ENCODE measurements at places on chromosomes 5 and 9.

GRCh38 chr5:109450129-109450877 lies 40.5 kb upstream of the PJA2 start:
- no peak for DNase-seq

GRCh38 chr5:107519900-107520354 lies 150.8 kb downstream of the EFNA5 start:
- peak; percentile 60 for DNase-seq

DNA sequence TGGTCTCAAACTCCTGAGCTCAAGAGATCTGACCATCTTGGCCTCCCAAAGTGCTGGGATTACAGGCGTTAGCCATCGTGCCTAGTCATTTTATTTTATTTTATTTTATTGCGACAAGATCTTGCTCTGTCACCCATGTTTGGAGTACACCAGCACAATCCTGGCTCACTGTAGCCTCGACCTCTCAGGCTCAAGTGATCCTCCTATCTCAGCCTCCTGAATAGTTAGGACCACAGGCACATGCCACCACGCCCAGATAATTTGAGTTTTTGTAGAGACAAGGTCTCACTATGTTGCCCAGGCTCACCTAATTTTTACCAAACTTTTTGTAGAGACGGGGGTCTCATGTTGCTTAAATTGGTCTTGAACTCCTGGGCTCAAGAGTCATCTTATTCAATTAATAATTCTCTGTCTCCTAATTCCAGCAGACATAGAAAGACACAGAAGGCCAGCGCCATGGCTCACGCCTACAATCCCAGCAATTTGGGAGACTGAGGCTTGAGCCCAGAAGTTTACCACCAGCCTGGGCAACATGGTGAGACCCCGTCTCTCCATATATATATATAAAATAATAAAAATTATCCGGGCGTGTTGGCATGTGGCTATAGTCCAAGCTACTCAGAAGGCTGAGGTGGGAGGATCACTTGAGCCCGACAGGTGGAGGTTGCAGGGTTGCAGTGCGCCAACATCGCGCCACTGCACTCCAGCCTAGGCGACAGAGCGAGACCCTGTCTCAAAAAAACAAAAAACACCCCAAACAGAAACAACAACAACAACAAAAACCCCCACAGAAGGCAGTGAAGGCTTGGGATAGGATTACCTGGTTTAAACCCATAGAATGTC lies 1.0 kb upstream of the UBAP1 start:
- DNase-seq, result no peak

GRCh38 chr5:106171132-106171531 lies 1499.6 kb downstream of the EFNA5 start:
- no peak for DNase-seq

- no peak for DNase-seq
Observed at GRCh38 chr9:115882911-115883310, 270.7 kb upstream of the PAPPA start.

GRCh38 chr5:102850503-102850902 lies 95.4 kb downstream of the PAM start:
- no peak for DNase-seq

DNA sequence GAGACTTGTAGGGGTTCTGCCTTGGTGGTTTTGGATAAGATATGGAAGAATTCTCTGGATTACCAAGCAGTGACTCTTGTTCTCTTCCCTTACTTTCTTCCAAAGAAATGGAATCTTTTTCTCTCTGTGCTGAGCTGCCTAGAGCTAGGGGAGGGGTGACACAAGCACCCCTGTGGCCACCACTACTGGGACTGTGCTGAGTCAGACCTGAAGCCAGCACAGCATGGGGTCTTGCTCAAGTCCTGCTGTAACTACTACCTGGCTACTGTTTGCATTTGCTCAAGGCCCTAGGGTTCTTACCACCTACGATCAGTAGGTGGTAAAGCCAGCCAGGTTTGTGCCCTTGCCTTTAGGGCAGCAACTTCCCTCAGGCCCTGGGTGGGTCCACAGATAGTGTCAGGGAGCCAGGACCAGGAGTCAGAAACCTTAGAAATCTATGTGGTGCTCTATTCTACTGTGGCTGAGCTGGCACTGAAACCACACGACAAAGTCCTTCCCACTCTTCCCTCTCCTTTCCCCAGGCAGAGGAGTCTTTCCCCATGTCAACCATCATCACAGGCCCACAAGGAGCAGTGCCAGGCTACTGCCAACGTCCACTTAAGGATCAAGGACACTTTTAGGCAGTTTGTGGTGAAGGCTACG lies 53.8 kb downstream of the SREK1 start:
- no peak for DNase-seq

DNA sequence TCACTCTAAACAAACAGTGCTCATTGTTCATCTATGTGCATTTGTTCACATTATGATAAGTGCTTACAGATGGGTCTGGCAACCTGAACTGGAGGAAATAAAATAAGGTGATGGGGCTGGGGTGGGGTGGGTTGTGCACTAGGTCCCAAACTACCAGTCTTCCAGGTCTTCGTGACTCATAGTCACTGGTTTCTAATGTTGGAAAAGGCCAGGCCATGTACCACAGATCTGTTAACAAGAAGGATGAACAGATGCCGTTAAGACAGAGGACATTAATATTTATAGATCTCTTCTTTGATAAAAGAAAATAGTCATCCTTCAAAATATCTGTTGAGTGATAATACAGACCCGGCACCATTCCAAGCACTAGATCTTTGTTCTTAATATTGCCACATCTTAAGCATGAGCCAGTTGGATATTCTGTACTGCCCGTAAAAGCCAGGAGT lies 71.4 kb upstream of the STARD4 start:
- no peak for DNase-seq

- no peak for DNase-seq
Observed at GRCh38 chr5:57666582-57666981, 184.0 kb upstream of the ACTBL2 start.

- peak; percentile 66 for DNase-seq
Observed at GRCh38 chr9:126523611-126524111, 90.1 kb upstream of the LMX1B start.

DNA sequence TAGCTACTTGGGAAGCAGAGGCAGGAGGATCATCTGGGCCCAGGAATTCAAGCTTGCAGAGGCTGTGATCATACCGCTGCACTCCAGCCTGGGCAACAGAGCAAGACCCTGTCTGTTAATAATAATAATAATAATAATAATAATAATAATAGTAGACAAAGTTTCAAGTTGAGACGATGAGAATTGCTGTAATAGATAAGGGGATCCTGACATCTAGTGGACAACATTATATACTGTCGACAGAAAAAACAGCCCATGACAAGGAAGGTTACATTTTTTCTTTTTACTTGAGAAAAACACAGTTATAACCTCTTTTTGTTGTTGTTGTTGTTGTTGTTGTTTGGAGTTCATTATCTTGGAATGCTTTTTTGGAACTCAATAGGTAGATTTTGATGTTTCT lies 35.3 kb downstream of the NDFIP1 start:
- peak; percentile 45 for DNase-seq

GRCh38 chr5:97072696-97073095 lies 69.7 kb downstream of the LIX1 start:
- DNase-seq, result no peak

- DNase-seq, result no peak
Observed at GRCh38 chr5:134085411-134085810, 29.1 kb upstream of the TCF7 start.
